Glutamatergic neuron (in vitro differentiated cells): ENCODE measurements at places on chromosomes 4 and X. TPM values are rescaled to one million over a fixed set of nuclear protein-coding genes. Genes with fewer than 3 reads are reported as not detected.

DNA sequence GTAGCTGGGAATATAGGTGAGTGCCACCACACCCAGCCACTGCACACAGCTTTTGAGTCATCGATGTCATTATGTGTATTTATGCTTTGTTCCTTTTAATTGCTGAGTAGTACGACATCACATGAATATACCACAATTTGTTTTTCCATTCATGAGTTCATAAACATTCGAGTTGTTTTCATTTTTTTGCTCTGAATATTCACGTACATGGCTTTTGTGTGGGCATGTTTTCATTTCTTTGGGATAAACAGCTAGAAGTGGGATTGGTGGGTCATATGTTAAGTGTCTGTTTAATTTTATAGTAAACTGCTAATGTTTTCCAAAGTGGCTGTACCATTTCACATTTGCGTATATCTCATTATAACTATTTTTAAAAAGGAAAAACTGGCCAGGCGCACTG lies 45.1 kb upstream of the KDR start:
- H3K4me3 ChIP-seq, result no peak overlapping the region
- H3K27ac ChIP-seq, result no peak overlapping the region
- H3K36me3 ChIP-seq, result no peaks in the 10 kb centered on the region
- H3K4me1 ChIP-seq, result no peaks in the 10 kb centered on the region
- no peak for DNase-seq

Gene CRMP1
- 947 TPM for total RNA-seq

Gene XPNPEP2
- total RNA-seq, result not detected

Gene FGFR3
- 11.3 TPM for total RNA-seq

- H3K27ac ChIP-seq, result no peak overlapping the region
- no peak overlapping the region for H3K4me3 ChIP-seq
- H3K36me3 ChIP-seq, result peaks cover 9% of the 10 kb centered on the region
Measured at GRCh38 chr4:145075742-145076468, 22.1 kb downstream of the ANAPC10 start.

DNA sequence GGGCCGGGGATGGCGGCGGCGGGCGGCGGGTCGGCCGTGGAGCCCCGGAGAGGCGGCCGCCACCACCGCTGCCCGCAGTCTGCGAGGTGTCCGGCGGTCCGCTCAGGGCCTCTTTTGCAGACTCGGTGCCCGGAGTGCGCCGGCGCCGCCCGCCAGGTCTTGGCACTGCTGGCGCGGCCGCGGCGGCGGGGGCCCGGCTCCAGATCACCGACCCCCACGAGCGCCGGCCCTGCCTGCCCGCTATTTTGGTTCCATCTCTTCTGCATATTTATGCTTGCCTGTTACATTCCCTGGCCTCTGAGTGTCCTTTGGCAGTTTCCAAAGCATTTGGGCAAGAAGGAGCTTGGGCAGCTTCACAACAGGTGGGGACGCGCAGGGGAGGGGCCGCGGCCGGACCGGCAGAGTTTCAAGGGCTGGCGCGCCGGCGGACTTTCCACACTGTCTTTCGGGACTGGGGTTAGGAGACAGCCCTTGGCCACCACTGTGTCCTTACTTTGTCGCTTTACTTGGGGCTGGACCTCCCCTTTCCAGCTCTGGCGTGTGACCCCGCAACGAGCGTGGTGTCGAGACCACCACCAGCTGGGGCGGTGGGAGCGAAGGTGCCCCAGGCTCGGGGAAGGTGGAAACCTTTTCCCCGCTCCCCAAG lies 668 bp upstream of the TAPT1 start:
- peak; percentile 68 for DNase-seq
- peak overlapping the region; percentile 94 for H3K4me3 ChIP-seq
- H3K36me3 ChIP-seq, result no peaks in the 10 kb centered on the region
- H3K4me1 ChIP-seq, result peaks cover 6% of the 10 kb centered on the region
- H3K27me3 ChIP-seq, result peaks cover 3% of the 10 kb centered on the region
- H3K27ac ChIP-seq, result peak overlapping the region; percentile 93
